ELF-1 (cell line): ENCODE measurements at places on chromosomes 1 and 21.

- DNase-seq = peak; percentile 88
These were observed 24.6 kb downstream of the ARHGEF19 start for GRCh38 chr1:16187748-16188401.

DNA sequence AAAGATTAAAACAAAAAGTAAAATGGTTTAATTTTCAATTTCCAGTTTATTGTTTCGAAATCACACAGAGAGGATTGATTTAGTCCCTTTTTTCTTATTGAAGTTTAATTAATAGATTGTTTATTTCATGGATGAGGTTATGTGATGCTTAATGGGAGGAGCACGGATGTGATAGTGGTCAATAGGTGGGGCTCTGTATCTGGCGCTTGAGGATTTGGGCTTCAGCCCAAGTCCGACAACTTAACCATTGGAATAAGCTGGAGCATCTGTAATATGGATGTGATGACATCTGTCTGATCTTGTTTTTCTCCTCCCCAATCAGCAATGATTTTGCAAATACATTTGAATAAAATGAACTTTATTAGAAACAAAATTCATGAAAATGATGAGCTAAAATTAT lies 169.2 kb downstream of the LYPLAL1 start:
- no peak for DNase-seq

DNA sequence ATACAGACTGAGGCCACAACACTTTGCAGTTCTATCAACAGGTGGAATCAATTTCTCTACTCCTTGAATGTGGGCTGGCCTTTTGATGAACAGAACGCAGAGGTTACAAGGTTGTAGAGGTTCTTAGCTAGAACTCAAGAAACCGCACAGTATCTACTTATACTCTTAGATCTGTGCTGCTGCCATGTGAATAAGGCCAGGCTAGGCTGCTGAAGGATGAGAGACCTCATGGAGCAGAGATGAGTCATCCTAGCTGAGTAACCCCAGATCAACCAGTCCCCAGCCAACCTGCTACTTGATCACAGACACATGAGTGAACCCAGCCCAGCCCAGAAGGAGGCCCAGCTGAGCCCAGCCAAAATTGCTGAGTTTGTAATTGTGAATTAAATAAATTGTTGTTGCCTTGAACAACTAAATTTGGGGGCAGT lies 35.3 kb upstream of the BCAR3 start:
- DNase-seq = no peak

GRCh38 chr1:145751491-145752037 lies 32.3 kb downstream of the CD160 start:
- no peak for DNase-seq

DNA sequence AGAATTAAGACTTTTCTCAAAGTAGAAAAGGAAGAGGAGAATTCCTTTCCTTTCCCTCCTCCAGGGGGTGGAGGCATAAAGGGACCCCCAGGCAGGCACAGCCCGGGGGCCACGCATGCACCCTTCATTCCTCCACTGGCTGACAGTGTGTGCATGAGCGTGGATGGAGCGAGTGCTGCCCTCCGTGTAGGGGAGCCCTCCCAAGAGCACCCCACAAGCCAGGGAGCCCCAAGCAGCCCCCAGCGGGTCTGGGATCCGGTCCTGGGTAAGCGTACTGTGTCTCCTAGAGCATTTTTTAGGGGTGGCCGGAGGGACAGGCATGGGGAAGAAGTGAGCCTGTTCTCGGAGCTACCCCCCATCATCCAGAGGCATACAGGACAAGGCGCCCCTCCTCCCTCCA lies 120.5 kb downstream of the SIK1 start:
- no peak for DNase-seq

DNA sequence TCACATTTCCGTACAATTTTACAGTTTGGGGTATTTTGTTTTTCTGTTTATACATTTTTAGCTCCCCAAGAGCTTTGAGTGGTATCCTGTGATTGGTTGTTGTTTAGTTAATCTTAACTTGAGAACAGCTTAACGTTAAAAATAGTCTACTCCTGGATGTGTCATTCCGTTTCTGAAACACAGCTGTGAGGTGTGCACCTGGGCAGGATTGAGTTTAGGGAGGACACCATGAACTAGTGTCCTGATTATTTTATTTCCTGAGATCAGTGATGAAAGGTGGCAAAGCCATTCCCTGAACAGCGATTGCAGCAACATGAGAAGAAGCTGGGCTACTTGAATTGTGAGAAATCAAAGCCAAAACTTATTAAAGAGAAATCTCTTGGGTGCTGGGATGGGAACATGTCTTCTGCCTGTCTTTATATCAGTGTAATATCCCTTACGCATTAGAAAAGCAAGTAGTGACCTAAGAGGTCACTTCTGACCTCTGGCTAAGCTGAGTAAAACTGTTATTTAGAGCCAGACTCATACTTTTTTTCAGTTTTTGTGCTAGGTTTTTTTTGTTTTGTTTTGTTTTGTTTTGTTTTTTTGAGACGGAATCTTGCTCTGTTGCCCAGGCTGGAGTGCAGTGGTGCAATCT lies 43.4 kb downstream of the ZBTB40 start:
- DNase-seq = no peak

GRCh38 chr1:25688390-25689119 lies 72.0 kb downstream of the MAN1C1 start:
- DNase-seq = no peak

- no peak for DNase-seq
These were observed 2.4 kb downstream of the TRIM11 start for GRCh38 chr1:228404107-228404720.

DNA sequence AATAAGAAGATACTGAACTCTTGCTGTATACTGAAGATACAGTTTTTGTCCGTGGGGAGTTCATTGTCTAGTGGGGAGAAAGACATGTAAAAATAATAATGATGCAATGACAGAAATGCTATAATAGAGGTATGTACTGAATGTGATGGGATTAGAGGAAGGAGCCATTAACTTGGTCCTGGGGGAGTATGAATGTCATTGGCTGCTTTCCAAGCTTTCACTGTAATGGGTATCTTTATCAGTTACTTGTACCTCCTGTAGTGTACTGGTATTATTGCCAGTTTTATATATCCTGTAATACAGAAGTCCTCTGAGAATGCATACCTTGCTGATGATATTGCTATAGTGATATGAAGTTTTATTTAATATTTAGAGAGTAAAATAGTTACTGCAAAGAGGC lies 7.4 kb downstream of the BTBD8 start:
- no peak for DNase-seq

DNA sequence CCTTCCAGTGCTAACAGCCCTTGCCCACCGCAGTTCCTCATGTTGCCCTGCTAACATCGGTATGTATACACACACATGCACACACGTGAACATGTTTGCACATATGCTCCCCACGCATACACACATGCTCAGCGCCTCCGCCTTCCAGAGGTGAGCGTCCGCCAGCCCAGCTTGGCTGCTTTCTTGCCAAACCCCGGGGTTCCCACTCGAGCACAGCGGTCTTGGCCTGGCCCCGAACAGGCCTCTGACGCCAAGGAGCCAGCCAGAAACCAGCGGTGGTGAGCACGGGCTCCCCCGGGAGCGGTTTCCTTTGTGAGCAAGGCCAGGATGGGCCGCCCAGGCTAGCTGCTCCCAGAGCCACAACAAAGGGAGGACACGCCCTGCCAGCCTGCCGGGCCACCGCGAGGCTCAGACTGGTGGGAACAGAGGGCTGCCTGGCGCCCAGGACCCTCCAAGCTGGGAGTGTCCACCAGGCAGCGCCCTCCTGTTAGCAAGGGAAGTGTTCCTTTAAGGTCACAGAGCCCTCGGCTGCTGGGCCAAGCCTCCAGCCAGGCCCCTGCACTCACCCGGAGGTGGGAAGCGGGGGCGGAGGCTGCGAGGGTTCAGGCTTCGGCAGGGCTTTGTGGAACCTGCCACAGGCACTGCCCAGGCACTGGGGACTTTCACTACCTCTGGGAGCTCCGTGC lies 65.4 kb downstream of the ALPL start:
- peak; percentile 90 for DNase-seq

DNA sequence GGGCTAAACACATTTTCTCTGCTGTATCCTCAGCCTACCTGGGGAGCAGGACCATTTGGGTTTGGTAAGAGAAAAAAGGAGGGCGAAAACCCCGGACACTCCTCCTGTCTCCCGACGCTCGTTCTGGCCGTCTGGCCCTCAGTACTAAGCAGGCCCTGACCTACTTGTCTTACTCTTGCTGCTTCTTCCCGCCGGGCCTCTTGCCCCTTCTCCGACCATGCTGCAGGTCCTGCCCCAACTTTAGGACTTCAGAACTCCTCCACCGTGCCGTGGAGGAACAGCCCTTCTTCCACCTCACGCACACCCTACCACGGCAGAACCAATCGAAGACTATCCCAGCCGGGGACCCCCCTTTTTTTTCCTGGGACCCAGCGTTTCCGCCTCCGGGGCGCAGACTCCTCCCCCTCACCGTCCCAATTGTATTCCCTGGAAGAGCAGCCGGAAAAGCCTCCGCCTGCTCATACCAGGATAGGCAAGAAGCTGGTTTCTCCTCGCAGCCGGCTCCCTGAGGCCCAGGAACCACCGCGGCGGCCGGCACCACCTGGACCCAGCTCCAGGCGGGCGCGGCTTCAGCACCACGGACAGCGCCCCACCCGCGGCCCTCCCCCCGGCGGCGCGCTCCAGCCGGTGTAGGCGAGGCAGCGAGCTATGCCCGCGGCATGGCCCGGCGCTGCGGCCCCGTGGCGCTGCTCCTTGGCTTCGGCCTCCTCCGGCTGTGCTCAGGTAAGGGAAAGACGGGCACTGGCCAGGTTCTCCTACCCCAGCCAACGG lies at the start of gene CHRNB2:
Gene CHRNB2 (plus strand): TSS at position 393 of the 771 bp plus-strand sequence. CDS start 267 bp downstream, at position 660.
- DNase-seq = peak; percentile 90

- DNase-seq = no peak
These were observed 296.1 kb downstream of the PTPRC start for GRCh38 chr1:198934901-198935305.

DNA sequence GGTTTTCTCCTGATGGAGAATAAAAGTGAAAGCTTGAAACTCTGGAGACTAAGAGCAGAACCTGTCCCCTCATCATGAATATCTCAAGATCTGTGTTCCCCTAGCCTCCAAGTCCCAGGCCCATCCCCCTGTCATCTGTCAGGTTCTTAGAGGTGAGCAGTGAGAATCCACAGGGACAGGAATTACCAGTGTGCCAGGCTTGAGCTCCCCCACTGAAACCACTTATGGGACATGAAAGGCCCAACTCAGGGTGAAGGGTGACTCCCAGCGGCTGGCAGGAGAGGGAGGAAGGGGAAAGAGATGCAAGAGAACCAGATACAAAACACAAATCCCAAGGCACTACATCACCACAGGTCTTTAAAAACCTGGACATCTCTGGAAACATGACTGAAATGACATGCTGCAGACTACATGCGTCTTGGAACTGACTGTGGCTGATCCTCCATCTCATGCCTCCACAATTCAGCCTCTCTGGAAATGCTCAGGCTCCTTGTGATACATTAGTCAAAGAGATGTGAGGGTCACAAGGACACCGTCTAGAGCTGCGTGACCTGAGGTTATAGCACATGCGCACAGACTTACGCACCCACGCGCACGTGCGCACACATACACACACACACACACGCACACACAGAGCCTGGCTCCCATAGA lies 6.8 kb upstream of the LY9 start:
- DNase-seq = no peak

GRCh38 chr1:36942148-36942547 lies 92.2 kb downstream of the GRIK3 start:
- peak; percentile 47 for DNase-seq

GRCh38 chr1:27284425-27285273 lies 37.3 kb upstream of the TMEM222 start:
- DNase-seq = peak; percentile 66

DNA sequence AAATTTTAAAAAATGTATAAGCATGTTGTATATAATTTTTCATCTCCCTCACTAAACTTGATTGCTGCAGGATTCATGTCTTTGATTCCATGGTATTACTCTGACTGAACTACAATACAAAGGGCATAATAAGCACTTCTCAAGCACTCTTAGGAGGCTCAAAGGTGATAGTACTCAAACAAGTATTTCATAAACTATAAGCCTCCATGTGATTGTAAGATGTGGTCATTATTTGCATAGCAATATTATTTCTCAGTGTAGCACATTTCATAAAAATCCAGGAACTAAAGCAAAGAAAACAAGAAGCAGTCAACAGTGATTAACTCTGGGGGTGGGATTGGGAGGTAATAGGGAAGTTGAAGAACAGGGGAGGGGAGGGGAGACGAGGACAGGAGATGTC lies 106.2 kb upstream of the DPT start:
- DNase-seq = no peak

- DNase-seq = no peak
These were observed 48.2 kb downstream of the IL12RB2 start for GRCh38 chr1:67355745-67356424.

GRCh38 chr1:1239227-1239613 lies 7.2 kb downstream of the B3GALT6 start:
- no peak for DNase-seq

GRCh38 chr1:44072204-44072603 lies 40.9 kb upstream of the SLC6A9 start:
- no peak for DNase-seq

GRCh38 chr1:172185211-172185610 lies 235.3 kb upstream of the C1orf105 start:
- DNase-seq = no peak

- no peak for DNase-seq
These were observed 384.3 kb downstream of the SEC16B start for GRCh38 chr1:177585302-177586220.

DNA sequence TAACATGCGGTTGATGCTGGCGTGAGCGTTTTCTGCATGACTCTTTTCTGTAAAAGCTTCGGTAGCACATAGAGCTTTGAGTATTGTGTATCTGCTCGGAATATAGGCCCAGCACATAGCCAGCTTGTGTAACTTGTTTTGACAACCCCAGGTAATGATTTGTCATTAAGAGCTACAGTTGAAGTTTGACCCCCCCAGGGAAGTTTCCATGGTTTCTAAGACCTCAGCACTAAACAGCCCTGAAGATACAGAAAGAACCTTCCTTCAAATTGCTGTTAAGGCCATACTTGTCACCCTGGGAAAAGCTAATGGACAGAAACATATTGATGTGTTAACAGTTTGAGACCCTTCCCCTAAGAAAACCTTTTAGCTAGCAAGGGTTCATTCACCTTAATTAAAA lies 380.7 kb downstream of the PRDM2 start:
- DNase-seq = no peak

GRCh38 chr21:42107177-42107880 lies 36.2 kb downstream of the UMODL1 start:
- no peak for DNase-seq

- no peak for DNase-seq
These were observed 61.5 kb upstream of the RGS2 start for GRCh38 chr1:192747301-192747700.

DNA sequence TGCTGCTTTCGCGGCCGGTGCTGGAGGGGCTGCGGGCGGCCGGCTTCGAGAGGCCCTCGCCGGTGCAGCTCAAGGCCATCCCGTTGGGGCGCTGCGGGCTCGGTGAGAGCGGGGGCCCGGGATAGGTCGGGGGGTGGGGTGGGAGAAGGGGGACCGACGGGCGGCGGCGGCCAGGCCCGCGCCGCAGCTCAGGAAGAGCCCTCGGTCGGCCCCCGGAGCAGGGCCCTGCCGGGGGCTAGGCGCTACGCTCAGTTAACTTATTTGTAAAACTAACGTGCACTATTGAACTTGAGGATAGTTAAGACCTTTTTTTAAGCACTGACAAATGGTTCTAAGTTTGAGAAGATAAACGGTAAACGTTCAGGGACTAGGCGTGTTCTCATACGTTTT lies 418 bp downstream of the DDX20 start:
- no peak for DNase-seq

GRCh38 chr1:180796897-180797640 lies 115.6 kb upstream of the KIAA1614 start:
- DNase-seq = no peak

- DNase-seq = no peak
These were observed 1.6 kb downstream of the CNIH4 start for GRCh38 chr1:224358237-224358636.

- DNase-seq = no peak
These were observed 208.8 kb downstream of the GIPC2 start for GRCh38 chr1:78254517-78254916.
